ENCODE measurements at places on chromosomes 11 and 22.
A peak's percentile ranks its signal among the peaks of the same experiment; 100 is the strongest.

DNA sequence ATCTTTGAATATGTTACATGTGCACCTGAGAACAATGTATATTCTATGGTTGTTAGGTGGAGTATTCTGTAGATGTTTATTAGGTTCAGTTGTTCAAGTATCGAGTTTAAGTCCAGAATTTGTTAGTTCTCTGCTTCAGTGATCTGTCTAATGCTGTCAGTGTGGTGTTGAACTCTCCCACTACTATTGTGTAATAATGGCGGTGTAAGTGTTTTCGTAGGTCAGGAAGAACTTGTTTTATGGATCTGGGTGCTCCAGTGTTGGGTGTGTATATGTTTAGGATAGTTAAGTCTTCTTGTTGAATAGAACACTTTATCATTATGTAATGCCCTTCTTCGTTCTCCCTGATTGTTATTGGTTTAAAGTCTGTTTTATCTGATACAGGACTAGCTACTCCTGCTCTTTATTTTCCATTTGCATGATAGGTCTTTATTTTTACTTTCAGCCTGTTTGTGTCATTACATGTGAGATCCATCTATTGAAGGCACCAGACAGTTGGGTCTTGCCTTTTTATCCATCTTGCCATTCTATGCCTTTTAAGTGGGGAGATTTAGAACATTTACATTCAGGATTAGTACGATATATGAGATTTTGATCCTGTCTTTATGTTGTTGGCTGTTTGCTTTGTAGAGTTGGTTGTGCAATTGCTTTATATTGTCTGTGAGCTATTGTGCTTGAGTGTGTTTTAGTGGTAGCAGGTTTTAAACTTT, 121.6 kb downstream of the DDX10 start:
- peaks cover 17% of the 10 kb centered on the region for H3K36me3 ChIP-seq
- H3K27ac ChIP-seq: no peak overlapping the region
- no peaks in the 10 kb centered on the region for H3K27me3 ChIP-seq

GRCh38 chr11:65506772-65507505, 8.1 kb downstream of the MALAT1 start:
- peaks cover 33% of the 10 kb centered on the region for H3K36me3 ChIP-seq
- peak overlapping the region; percentile 80 for H3K27ac ChIP-seq
- H3K4me1 ChIP-seq: peaks cover 44% of the 10 kb centered on the region
- no peak for DNase-seq

DNA sequence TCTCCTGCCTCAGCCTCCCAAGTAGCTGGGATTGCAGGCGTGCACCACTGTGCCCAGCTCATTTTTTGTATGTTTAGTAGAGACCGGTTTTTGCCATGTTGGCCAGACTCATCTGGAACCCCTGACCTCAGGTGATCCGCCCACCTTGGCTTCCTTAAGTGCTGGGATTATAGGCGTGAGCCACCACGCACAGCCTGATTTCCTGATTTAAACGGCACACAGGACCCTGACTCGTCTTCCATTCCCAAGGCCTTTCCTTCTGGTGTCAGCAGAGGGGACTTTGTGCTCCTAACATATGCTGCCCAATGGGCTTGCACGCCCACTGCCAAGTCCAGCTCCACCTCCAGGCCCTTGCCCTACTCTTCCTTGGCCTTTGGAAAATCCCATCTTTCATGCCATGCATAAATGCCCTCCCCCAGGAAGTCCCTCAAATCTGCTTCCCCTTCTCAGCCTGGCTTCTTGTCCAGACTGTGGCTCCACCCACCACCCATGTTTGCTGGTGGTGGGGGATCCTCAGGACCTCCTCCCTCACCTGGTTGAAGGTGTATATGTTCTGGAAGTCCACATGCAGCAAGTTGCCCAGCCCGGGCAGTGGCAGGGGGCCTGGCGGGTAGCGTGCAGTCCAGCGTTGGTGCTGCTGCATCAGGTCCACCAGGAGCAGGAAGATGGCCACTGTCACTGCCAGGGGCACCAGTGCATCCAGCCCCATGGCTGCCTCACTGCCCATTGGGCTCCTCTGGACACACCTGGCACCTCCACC, 23.9 kb upstream of the CYP2D6 start:
- H3K36me3 ChIP-seq: peaks cover 11% of the 10 kb centered on the region
- no peak for DNase-seq
- H3K27ac ChIP-seq: no peak overlapping the region
- no peaks in the 10 kb centered on the region for H3K27me3 ChIP-seq

- no peak for DNase-seq
- H3K4me1 ChIP-seq: peaks cover 11% of the 10 kb centered on the region
- H3K36me3 ChIP-seq: peaks cover 23% of the 10 kb centered on the region
- H3K27ac ChIP-seq: no peak overlapping the region
- no peaks in the 10 kb centered on the region for H3K27me3 ChIP-seq
These were observed 39.6 kb upstream of the CTSC start for GRCh38 chr11:88377144-88377543.

DNA sequence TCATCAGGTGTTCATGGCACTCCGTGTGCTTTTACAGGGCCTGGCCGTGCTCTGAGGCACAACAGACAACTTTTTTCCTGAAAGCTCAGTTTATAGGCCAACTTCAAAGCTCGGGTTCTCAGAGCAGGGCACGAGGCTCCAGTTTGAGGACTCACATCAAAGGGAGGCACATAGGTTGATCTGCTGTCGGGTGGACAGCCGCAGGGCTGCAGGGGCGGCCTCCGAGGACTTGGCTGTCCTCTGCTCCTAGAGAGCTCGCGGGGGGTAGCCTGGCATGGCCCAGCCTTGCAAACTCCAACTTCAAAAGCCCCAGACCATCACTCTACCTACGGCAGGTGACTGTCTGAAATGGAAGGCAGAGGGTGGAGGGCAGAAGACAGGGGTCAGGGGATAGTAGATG, 31.6 kb downstream of the C11orf58 start:
- no peak overlapping the region for H3K27ac ChIP-seq
- H3K4me3 ChIP-seq: no peak overlapping the region
- DNase-seq: no peak
- H3K36me3 ChIP-seq: no peaks in the 10 kb centered on the region

DNA sequence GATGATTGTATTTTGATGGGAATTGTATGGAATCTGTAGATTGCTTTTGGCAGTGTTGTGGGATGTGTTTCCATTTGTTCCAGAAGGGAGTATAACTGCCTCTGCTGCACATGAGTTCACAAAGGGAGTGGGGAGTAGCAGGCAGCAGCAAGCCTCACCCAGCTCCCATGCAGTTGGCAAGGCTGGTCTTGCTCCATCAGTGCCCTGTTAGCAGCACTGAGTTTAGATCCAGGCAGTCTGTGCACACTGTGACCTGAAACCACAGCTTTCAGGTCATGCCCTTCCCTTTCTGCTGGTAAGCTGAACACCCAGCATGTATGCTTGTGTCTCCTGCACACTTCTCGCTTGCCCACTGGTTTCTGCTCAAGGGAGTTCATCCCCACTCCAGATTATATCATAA, 3.7 kb upstream of the NUCB2 start:
- H3K36me3 ChIP-seq: peaks cover 3% of the 10 kb centered on the region
- no peak overlapping the region for H3K4me3 ChIP-seq
- no peak for DNase-seq
- peaks cover 30% of the 10 kb centered on the region for H3K4me1 ChIP-seq
- H3K27ac ChIP-seq: no peak overlapping the region
- peaks cover 5% of the 10 kb centered on the region for H3K27me3 ChIP-seq

GRCh38 chr22:44625421-44625760, 76.6 kb upstream of the PRR5 start:
- H3K4me1 ChIP-seq: peaks cover 9% of the 10 kb centered on the region
- DNase-seq: no peak
- H3K27me3 ChIP-seq: peaks cover 2% of the 10 kb centered on the region
- H3K27ac ChIP-seq: no peak overlapping the region
- no peaks in the 10 kb centered on the region for H3K36me3 ChIP-seq
- H3K4me3 ChIP-seq: no peak overlapping the region

GRCh38 chr11:11856638-11857037, 14.9 kb downstream of the USP47 start:
- DNase-seq: no peak
- peak overlapping the region; percentile 67 for H3K27ac ChIP-seq
- peaks cover 10% of the 10 kb centered on the region for H3K36me3 ChIP-seq
- H3K27me3 ChIP-seq: no peaks in the 10 kb centered on the region
- H3K4me3 ChIP-seq: no peak overlapping the region

Data from activated naive CD8-positive, alpha-beta T cell treated with anti-CD3 and anti-CD28 coated beads, Interleukin-2, amount 10 ng/mL, durations not matched to agents 7 days and 5 days (primary cell).